ENCODE measurements at places on chromosomes 13 and 19. TPM values are rescaled to one million over a fixed set of nuclear protein-coding genes. Genes with fewer than 3 reads are reported as not detected.

URAD gene
- total RNA-seq: not detected

ZNF709 gene
- total RNA-seq: 2.5 TPM

TEX26 gene
- not detected for total RNA-seq

LAMP1 gene
- 206 TPM for total RNA-seq

KLK13 gene
- total RNA-seq: not detected

FCER2 gene
- not detected for total RNA-seq

RNASEH2A gene
- total RNA-seq: 27.3 TPM

FLT3LG gene
- total RNA-seq: 3.3 TPM

LILRB4 gene
- not detected for total RNA-seq

All from aortic smooth muscle cell (primary cell).